Stimulated activated CD8-positive, alpha-beta memory T cell treated with anti-CD3 and anti-CD28 coated beads, Interleukin-4, amount 100 ng/mL, for 4 hours (primary cell): ENCODE measurements at places on chromosomes 7 and 10.
A peak's percentile ranks its signal among the peaks of the same experiment; 100 is the strongest.

GRCh38 chr10:83954193-83954799, 185.0 kb upstream of the GHITM start:
- no peak for DNase-seq

DNA sequence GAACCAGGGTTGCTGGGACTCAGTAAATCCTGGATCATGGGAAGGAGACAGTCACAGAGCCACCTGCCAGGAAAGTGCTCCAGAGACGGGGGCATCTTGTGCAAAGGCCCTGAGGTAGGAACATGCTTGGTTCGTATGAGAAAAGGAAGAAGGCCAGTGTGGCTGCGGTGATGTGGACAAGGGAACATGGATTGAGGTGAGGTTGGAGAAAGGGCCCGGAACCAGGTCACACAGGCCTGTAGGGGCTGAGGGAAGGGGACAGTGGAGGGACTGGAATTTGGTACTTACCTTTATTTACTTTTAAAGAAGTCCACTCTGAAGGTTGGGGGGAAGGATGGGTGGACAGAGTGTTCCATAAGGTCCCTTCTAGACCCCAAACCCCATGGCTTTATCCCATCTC, 32.9 kb upstream of the CXCL12 start:
- no peak for DNase-seq

DNA sequence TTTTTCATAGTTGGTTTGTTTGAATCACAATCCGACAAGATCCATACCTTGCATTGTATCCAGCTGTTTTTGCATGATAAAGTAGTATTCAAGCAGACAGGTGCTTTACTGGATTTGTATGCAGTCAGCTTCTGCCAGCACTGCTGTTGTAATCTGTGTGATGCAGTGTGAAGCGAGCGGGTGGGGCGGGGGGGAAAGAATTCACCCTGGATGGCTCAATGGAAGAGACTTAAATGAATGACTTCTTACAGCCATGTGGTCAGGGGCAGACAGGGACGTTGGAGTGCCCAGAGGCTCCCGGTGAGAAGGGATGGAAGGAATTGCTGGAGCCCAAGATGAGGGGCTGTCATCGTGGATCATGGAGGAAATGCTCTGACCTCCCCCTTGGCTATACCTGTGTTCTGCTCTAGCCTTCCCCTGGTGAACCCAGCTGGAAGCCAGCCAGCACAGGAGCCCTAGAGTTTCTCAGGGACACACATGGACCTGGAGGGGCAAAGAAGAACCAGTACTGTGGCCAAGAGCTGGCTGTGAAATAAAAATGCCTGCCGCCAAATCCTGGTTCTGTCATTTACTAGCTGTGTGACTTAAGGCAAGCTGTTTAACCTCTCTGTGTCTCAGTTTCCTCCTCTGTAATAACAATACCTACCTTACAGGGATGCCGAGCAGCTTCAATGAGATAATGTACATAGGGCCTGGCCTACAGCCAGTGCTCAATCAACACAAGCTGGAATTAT, 14.1 kb downstream of the NFE2L3 start:
- DNase-seq, result no peak

GRCh38 chr10:1109795-1110673, 53.8 kb downstream of the WDR37 start:
- peak; percentile 56 for DNase-seq

DNA sequence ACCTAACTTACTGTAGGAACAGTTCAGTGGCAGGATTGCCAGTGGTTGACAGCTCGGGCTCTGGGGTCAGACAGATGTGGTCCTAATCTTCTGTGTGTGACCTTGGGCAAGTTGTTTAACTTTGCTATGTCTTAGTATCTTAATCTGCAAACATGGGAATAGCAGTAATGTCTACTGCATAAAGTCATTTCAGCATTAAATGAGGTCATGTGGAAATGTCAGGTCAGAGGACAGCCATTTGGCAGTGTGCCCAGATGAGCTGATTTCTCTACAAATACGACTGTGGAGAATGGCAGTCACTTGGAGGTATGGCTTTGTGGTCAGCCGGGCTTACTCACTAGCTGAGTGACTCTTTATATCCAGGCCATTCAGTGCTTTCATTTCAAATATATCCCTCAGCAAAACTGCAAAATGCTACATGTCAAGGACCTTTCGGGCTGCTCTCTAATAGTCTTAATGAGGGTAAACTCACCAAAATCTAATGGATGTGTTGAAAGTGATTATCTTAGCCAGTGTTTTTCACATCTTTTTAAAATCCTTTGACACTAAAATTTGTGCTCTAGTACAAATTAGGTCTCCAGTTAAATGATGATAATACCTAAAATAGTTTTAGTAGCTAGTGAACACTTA, 171.4 kb downstream of the ST7 start:
- no peak for DNase-seq

GRCh38 chr7:37110660-37111424, 337.8 kb downstream of the ELMO1 start:
- no peak for DNase-seq

DNA sequence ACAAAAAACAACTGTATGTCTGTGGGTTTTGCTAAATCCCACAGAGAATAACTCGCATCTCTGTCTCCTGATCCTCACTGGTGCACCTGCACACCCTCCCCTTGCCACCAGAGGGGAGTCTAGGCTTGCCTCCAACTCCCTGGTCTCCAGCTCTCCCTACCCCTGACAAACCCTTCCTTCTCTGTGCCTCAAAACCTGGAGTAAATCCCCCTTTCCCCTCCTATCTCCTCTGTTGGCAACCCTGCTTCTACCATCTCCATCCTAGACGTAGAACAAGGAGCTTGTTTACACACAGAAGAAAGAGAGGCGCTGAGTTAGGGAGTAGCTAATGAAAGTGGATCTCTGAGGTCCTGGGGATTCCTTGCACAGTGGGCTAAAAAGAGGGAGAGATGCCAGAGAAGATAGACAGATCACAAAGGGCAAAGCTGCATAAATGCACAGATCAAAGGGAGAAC, 6.0 kb downstream of the MBLAC1 start:
- DNase-seq, result peak; percentile 36

- no peak for DNase-seq
These were observed 74.9 kb downstream of the KCNMA1 start for GRCh38 chr10:77562742-77563141.

DNA sequence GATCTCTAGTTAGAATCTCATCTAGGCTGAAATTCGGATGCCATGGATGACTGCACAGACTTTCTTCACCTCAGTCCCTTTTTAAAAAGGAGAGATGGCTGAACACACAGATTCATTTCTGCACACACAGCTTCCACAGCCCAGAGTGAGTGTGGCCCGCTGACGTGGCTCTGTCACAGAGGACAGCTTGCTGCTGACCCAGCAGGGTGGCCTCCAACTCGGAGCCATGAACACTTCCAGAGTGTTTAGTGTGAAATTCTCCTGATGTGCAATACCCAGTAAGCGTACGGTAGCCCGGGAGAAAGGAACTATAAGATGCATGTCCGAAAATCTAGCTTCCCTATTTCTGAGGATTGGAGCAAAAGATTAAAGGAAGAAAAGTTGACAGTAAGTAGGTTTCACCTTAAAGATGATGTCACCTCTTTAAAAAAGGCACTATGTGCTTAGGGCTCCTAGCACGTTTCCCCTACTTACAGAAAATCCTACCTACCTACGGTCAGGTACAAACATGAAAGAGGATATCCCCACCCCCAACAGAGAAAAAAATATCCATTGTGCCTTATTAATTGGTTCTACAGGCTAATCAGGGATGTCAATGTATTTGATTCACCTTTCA, 162.2 kb downstream of the RAPGEF5 start:
- DNase-seq, result no peak
